Natural killer cell (primary cell): ENCODE measurements at places on chromosomes 5 and 9.

- peak; percentile 8 for DNase-seq
Observed at GRCh38 chr9:75190762-75191161, 102.4 kb downstream of the OSTF1 start.

DNA sequence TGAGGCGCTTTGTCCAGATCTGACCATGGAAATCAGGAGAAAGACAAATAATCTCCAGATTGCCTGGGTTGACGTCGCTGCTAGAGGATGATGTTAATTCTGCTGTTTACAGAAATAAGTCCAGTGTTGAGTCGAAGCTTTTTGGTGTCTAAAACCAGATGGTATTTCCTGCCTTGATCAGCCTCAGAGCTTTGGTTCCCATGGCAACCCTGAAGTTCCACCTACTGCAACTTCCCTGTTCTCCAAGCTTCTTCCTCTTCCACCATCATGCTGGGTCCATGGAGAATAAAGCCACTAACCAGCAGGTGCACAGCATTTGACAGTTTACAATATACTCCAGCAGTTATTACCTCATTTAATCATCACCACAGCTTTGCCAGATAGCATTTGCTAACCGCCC, 18.0 kb upstream of the GABBR2 start:
- no peak for DNase-seq

DNA sequence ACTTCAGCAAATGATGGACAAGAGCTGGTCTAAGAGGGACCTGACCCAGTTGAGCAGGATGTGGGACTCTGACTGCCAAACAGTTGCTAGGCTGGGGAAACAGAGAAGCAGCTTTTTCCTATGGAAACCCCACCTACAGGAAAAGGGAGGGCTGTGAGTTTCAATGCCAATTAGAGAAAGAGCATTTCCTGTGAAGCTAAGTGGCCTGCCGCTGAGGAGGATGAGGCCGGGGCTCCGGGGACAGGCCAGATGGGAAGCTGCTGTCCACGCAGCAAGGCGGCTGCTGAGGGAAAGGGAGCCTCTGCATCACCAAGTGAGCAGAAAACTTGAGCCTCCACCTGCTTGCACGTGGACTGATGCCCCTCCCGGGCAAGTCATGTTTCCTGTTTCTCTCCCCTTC, at the start of gene PCDH12:
TSS of gene PCDH12 (minus strand) at position 90 of the 400 bp plus-strand sequence. CDS start 351 bp downstream, outside the sequence.
- DNase-seq: no peak

DNA sequence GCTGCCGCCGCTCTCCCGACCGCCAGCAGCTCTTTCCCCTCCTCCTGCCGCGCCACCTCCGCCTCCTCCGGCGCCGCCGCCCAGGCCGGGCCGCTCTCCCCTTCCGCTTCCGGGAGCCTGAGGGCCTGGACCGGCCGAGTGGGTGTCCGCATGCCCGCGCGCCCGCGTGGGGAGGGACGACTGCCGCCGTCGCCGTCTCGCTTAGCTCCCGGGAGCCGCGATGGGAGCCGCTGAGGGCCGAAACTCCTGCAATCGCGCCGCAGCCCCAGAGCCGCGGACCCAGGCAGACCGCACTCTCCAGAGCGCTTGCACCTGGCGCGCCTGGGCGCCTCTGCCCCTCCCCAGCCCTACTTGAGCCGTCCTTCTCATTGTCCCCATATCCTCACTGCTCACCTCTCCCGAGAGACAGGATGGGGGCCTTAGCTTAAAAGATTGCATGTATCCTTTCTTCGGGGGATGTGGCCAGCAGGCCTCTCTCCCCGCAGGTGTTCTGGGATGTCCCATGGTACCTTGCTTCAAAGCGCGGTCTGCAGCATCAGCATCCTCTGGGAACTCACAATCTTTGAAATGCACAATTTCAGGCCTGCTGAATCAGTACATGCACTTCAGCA, at the start of gene ZDHHC21:
TSS of gene ZDHHC21 (minus strand) at position 182 of the 611 bp plus-strand sequence. CDS start 19,092 bp downstream, outside the sequence.
- peak; percentile 62 for DNase-seq

DNA sequence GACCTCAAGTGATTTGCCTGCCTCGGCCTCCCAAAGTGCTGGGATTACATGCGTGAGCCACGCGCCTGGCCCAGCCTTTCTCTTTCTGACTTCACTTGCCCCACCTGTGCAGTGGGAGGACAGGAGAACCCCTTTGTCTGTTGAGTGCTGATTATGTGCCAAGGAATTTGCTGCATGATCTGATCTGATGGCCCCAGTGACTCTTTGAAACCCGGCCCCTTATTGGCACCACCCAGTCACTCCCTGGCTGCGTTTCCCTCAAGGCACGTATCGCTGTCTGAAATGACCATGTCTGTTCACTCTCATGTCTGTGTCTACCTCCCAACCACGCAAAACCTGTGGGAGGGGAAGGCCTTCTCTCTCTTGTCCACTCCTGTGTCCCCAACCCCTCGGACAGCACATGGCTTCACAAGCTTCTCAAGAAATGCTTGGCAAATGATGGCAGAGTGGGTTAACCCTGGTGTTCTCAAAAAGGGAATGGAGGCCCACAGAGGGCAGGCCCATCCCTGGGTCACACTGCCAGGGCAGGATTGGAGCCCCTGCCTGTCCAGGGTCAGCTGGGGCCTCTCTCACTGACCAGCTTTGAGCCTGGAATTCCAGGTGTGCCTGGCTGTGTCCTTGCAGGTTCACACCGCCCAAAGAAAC, 21.9 kb downstream of the NEK6 start:
- no peak for DNase-seq

GRCh38 chr5:76472335-76473008, 69.4 kb downstream of the IQGAP2 start:
- peak; percentile 55 for DNase-seq

GRCh38 chr9:96478829-96479371, 28.9 kb downstream of the HABP4 start:
- no peak for DNase-seq

GRCh38 chr5:9557696-9558095, 11.8 kb upstream of the SEMA5A start:
- DNase-seq: no peak

DNA sequence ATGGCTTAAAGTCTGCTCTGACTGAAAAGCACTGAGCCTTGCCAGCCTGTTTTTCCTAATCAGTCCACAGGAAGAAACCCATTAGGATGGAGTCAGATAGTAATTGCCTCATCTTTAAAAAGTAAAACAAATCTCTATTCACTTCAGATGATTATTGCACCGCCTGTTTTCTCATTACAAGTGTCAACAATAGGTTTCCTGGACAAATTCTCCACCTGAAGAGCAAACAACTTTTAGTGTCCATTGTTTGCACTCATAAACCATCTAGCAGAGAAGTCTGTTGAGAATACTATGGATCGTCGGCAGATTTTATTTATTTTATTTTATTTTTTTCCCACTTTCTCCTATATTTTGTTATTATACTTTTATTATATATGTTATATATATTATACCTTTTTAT, 20.3 kb downstream of the C5orf63 start:
- DNase-seq: no peak

DNA sequence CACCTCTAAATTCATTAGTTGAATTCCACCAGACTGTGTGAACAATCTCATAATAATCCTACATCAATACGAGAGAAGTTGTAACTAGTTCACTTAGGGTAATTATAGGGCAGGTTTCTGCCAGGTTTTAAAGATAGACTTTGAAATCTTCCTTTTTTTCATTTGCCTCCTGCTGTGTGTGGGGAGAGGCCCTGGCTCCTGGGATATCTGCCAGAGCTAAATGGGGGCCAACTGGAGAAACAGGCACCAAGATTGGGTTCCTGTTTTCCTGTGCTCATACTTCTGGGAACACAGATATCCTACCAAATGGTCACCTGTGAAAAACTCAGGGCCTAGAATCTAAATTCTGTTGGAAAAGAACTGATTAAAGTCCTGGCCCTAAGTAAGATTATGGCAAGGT, 42.3 kb downstream of the SH3RF2 start:
- no peak for DNase-seq

- no peak for DNase-seq
Observed at GRCh38 chr5:156587012-156587411, 260.0 kb downstream of the SGCD start.
